Esophagus squamous epithelium (tissue), 5 donors: ENCODE measurements at places on chromosomes 2 and 18. TPM values are rescaled to one million over a fixed set of nuclear protein-coding genes. Genes with fewer than 3 reads are reported as not detected.

GRCh38 chr18:57728941-57729511 lies 74.1 kb downstream of the ATP8B1 start:
- H3K36me3 ChIP-seq, result no peaks in the 10 kb centered on the region
- DNase-seq, result no peak
- peak overlapping the region; percentile 28 for H3K4me3 ChIP-seq

- no peak overlapping the region for H3K27ac ChIP-seq
- peaks cover 16% of the 10 kb centered on the region for H3K4me1 ChIP-seq
- no peaks in the 10 kb centered on the region for H3K27me3 ChIP-seq
- DNase-seq, result no peak
- no peak overlapping the region for H3K4me3 ChIP-seq
Measured at GRCh38 chr2:69434753-69435152, 2.5 kb downstream of the NFU1 start.

- DNase-seq, result no peak
- H3K4me1 ChIP-seq, result no peaks in the 10 kb centered on the region
- H3K4me3 ChIP-seq, result no peak overlapping the region
- H3K27me3 ChIP-seq, result no peaks in the 10 kb centered on the region
- no peaks in the 10 kb centered on the region for H3K36me3 ChIP-seq
- H3K27ac ChIP-seq, result no peak overlapping the region
Measured at GRCh38 chr2:222272446-222273015, 26.3 kb downstream of the PAX3 start.

- H3K27me3 ChIP-seq, result no peaks in the 10 kb centered on the region
- no peaks in the 10 kb centered on the region for H3K36me3 ChIP-seq
- no peak for DNase-seq
- no peak overlapping the region for H3K4me3 ChIP-seq
- no peak overlapping the region for H3K27ac ChIP-seq
Measured at GRCh38 chr2:10520154-10520553, 72.0 kb upstream of the ODC1 start.

DNA sequence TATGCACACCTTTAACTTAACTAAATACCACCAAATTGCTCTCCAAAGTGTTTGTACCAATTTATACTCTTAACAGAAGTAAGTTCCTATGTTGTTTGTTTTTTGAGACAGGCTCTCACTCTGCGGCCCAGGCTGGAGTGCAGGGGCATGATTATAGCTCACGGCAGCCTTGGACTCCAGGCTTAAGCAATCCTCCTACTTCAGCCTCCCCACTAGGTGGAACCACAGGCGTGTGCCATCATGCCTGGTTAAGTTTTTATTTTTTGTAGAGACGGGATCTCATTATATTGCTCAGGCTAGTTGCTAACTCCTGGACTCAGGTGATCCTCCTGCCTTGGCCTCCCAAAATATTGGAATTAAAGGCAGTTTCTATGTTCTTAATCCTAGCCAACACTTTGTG lies 13.1 kb upstream of the NAB1 start:
- H3K36me3 ChIP-seq, result no peaks in the 10 kb centered on the region
- no peaks in the 10 kb centered on the region for H3K27me3 ChIP-seq
- H3K27ac ChIP-seq, result peak overlapping the region; percentile 67
- no peak overlapping the region for H3K4me3 ChIP-seq
- no peak for DNase-seq

GRCh38 chr2:44553456-44553855 lies 191.7 kb downstream of the CAMKMT start:
- H3K4me3 ChIP-seq, result no peak overlapping the region
- DNase-seq, result no peak
- H3K27me3 ChIP-seq, result no peaks in the 10 kb centered on the region
- peaks cover 3% of the 10 kb centered on the region for H3K36me3 ChIP-seq
- no peak overlapping the region for H3K27ac ChIP-seq
- H3K4me1 ChIP-seq, result peaks cover 12% of the 10 kb centered on the region

DNA sequence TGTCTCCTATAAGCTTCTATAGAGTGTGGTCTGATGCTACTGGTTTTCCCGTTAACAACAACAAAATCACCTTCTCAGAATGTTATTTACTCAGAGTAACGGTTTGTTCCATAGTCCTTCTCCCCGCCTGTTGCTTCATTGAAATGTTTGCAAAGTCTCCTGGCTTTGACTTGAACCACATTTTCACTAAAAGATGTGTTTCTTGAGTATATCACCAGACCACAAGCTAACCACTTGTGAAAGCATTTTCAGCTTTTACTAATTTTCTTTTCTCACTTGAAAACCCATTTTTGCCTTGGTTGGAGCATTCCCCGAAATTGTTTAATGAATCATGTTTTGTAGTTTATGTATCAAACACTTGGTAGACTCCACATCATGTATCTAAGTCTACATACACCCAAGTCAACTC lies 121.2 kb downstream of the DPP4 start:
- H3K27me3 ChIP-seq, result no peaks in the 10 kb centered on the region
- H3K36me3 ChIP-seq, result no peaks in the 10 kb centered on the region
- H3K27ac ChIP-seq, result no peak overlapping the region
- DNase-seq, result no peak
- H3K4me1 ChIP-seq, result no peaks in the 10 kb centered on the region

DNA sequence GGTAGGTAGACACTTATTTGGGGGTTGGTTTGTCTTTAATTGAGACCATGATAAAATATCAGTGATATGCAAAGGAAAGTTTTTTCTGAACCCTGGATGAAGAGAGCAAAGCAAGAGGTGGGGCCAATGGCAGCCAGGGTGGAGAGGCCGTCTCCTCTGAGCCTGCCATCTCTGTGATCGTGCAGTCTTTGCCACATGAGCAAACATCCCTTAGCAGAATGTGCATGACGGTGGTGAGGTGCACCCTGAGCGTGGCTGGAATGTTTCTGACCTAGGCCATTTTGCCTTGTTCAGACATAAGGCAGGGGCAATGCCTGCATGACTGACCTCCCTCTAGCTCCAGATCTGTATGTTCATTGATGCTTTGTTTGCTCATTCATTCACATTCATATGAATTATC lies 6.0 kb downstream of the NCK2 start:
- no peak overlapping the region for H3K4me3 ChIP-seq
- no peak for DNase-seq
- no peaks in the 10 kb centered on the region for H3K36me3 ChIP-seq
- peaks cover 85% of the 10 kb centered on the region for H3K4me1 ChIP-seq

Gene SRD5A2
- not detected for total RNA-seq
